NCI-H510A treated with DMSO at 0.1 percent for 48 hours (cell line): ENCODE measurements at places on chromosomes 2 and 18.

DNA sequence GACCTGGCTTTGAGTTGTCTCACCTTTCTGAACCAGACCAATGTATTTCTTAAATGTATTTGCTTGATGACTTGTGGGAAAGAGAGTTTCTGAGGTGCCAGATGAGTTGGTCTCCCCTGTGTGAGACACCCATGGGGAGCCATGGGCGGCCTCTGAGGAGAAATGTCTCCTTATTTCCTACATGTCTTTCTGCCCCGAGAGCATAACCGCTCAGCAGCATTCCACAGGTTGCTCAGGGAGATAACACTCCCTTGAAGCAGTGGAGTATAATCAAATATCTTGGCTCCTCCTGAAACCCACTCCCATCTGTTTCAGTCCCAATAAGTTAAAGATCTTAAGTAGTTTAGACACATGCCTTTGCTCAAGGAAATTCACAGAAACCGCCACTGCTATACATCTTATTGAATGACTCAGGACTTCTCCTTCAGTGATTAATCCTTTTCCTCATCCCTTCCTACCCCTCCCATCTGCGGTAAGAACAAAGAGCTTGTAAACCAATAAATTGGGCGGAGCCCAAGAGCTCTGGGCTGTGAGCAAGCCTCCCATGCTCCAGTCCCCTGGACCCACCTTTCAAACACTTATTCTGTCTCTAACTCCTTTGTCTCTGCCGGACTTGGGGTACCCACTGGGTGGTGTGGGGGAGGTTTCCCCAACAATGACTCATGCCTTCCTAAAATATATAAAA, 285.5 kb upstream of the LRRTM4 start:
- DNase-seq: no peak

- no peak for DNase-seq
Measured at GRCh38 chr2:102662833-102663232, 43.5 kb downstream of the SLC9A2 start.

DNA sequence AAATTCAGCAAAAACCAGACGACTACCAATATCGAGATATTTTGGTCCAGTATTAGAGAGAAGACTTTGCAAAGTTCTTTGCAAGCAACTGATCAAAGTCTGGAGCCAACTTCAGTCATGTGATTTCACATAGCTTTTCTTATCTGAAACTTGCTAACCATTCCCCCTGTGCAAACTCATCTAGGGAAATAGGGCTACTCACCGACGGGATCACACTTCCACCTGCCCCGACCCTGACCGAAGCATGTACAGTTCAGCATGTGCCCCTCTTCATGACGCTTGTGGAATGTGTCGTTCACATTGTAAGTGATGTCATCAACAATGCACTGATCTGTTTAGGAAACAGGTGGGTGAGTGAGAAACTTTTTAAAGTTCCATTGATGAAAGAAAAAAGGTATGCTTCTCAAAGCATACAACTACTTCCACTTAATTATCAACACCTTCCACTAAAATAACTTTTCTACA, 15.4 kb downstream of the FN1 start:
- DNase-seq: no peak

DNA sequence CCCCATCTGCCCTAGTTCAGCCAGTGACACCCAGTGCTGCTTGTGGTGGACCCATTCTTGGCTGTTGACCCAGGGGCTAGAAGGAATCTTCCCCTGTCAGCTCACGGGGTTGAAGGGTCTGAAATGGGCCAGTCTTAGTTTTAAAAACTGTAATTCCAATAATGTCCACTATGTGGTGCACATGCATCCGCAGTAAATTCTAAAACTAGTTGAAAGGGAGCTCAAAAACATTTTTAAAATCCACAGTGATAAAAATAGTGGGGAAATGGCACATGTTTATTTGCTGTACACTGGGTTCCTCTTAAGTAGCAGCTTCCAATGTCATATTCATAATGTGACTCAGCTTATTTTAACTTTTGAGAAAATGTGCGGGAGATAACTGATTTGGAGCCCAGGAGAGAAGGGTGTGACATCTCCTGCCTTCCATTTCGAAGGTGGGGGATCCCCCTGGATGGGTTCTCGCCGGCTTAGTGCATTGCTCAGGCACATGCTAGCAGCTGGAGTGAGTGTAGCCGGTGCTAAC, 32.8 kb downstream of the GRHL1 start:
- peak; percentile 29 for DNase-seq

DNA sequence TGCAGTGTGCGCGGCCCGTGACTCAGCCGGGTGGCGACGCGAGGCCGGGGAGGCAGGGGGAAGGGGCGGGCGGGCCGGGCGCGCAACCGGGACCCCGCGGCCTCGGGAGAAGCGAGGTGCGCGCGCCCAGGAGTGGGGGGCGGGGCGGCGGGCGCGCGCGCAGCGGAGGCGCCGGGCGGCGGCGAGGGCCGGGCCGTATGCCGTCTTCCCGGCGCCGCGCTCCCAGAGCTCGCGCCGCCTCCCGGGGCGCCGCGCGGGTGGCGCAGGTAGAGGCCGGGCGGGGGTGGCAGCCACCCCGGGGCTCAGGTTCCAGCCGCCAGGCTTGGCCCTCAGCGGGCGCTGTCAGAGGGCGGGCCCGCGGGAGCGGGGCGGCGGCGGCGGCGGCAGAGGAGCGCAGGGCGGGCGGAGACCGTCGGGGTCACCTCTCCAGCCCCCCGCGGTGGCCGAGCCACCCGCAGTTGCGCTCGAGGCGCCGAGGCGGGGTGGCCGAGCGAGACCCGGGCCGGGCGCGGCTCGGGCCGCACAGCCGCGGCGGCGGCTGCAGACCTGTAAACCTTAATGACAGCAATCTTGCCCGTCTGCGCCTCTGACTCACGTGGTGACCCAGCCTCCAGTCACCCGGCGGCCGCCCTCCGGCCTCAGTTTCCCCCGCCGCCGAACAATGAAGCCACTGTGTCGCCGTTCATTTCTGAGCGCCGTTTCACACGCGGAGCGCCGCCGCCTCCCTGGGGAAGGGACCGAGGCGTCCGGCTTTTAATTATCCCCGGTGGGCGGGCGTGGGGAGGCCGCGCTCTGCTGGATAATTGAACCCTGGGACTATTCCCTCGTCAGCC, 25.3 kb upstream of the SMAD7 start:
- DNase-seq: peak; percentile 22

DNA sequence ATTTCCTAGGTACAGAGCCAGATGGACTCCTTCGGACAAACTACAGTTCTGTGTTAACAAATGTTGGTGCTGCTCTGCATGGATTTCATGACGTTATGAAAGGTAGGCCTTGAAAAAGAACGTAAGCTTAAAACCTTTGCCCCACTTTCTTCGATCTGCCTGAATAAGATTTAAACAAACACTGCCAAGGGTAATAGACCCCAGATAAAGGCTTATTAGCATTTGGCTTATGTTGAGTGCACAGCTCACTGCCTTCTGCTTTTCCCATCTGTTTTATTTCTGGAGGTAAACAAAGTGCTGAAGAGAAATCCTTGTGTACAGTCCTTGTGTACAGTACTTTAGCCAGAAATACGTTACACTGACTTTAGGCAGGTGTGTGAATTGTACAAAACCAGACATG, 50.0 kb upstream of the STON1 start:
- peak; percentile 52 for DNase-seq

DNA sequence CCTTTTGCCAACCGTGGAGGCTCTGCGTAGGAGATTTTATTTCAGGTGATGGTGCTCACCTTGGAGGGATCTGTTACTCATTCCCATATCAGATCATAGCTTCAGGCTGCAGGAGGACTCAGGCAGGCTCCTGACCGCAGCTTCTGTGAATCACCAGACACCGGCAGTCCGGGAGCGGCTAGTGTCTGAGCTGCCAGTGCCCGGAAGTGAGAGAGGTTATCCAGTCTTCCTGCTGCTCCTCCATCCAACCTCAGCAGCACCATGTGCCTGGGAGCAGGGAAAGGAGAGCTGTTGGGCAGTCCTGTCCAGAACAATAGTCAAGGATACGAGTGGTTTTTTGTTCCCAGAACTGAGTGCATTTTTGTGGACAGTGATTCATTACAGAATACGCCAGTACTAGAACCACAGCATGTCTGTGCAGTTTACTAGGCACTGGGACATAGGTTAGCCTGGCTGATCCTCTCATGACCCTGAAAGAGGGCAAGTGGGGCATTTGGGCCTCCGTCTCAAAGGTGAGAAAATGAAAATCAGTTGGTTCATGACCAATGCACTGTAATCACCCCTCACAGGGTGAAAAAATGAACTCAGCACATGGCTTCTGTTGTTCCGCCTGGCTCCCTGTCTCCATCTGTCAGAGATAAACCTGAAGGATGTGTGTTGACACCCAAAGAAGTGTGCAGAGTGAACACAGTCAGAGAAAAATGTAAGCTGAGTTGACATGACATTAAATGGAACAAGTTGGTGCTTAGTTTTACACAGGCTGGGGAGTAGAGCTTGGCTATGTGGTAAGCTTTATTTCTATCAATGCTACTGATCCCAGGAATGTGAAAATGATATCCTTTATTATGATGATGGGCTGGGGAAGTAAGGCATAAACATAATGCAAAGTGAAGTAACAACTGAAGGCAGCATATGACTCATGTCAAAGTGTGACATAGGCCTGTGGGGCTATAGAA, 12.2 kb downstream of the FHOD3 start:
- no peak for DNase-seq

GRCh38 chr18:57026316-57026715, 120.6 kb upstream of the BOD1L2 start:
- DNase-seq: no peak

DNA sequence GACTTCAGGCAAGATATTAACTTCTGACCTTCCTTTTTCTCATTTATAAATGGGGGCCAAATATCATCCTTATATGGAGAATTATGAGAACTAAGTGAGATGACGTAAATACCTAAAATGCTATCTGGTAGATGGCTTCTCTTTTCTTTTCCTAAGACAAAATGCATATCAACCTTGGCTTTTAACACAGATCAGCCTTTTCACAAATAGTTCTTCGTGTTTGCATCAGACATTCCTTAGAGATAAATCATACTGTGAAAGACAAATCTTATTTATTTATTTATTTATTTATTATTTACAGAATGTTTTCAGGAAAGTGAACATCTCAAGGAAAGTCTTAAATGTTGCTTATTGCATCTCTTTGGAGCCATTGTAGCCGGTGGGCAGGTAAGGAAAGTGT, 62.8 kb downstream of the NBEAL1 start:
- no peak for DNase-seq
